CD4-positive, alpha-beta T cell treated with Interleukin-1 beta for 1 hour (primary cell): ENCODE measurements at places on chromosomes 6 and 20.

DNA sequence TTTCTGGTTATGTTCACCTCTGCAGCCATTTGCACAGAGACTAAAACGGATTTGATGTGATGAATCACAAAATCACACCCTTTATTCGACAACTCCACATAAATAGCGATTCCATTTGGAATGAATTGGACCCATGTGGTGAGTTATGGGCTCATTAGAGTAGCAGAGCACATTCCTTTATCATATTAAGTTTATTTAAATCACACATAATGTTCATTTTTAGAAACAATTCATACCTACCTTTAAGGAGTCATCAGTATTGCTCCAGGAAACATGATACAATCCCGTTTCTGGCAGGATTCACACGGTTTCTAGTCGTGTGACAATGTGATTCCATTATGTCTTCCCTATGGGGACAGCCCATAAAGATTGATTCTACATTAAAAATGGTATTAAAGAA is 303.5 kb downstream of the CDH4 start:
- no peak for DNase-seq

DNA sequence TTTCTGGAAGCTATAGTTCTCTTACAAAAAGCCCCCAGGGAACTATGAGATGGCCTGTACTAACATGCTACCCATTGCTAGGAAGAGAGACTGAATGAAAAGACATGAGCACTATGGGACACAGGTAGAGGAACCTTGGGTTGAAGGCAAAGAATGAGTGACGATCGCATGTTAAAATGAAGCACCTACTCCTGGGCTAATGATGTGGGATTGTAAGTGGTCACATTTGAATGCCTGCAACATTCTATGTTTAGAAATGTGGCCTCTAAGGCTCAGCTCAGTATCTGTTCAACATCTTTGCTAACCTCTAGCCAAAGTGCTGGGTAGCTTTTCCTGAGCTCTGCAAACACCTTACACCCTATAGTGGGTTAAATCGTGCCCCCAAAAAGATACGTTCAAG is 5.2 kb upstream of the ZC3H12D start:
- DNase-seq = no peak

DNA sequence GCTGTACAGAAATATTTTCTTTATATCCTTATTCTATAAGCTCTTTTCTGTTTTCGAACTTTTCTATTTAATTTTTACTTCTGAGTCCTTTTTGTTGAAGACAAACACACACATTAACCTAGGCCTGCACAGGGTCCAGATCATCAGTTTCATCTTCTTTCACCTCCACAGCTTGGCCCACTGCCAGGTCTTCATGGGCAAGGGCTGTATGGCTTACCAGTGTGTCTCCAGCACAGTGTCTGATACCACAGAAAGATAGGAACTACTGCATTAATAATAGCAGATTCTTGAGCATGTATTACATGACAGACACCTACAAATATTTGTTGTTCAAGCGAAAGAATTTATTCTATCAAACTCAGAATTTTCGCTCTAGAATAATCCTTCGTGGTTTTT is 24.4 kb downstream of the QKI start:
- DNase-seq = peak; percentile 52

DNA sequence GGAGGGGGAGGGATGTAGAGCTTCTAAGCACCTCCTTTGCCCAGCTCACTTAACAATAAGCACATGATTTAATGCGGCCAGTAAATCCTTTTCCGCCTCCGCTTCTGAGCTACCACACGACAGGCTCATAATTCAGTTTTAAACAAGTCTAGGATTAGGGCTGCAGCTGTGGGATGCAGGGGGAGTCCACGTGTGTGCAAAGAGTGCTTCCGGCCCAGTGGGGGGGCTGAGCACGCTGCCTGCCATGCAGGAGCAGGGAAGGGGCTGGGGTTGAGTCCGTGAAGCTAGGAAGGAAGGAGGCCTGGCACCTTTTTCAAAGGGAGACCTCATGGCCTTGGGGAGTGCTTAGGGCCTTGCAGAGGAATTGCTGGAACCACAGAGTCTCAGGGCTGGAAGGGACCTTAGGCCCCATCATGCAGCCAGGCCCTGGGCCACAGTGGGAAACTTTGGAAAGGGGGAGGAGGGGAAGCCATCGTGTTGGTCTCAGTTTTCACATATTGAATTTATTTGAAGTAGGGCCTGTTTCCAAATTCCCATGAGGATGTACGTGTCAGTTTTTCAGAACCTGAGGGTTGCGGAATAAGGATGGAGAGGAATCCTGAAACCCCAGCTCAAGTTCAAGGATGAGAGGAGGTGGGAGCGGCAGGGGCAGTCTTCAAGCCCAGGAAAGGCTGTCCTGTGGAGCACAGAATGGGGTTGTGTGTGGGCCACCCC is 96.1 kb downstream of the VEGFA start:
- DNase-seq = no peak

DNA sequence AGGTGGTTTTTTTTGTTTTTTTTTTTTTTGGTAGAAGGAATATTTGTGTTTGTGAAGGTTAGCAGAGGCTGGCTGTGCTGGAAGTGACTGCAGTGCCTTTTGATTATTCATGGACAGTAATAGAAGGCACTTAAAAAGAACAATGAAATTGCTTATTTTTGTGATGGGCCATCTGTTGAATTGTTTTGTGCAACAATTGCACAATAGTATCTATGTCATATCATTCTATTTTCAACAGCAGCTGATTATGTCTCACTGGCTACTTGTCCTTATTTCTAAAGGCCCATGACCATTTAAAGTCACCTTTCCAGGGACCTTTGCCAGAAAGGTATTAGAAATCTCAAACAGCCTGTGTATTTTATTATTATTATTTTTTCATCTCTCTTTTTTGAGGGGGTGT is 70.6 kb downstream of the AFG1L start:
- DNase-seq = no peak

DNA sequence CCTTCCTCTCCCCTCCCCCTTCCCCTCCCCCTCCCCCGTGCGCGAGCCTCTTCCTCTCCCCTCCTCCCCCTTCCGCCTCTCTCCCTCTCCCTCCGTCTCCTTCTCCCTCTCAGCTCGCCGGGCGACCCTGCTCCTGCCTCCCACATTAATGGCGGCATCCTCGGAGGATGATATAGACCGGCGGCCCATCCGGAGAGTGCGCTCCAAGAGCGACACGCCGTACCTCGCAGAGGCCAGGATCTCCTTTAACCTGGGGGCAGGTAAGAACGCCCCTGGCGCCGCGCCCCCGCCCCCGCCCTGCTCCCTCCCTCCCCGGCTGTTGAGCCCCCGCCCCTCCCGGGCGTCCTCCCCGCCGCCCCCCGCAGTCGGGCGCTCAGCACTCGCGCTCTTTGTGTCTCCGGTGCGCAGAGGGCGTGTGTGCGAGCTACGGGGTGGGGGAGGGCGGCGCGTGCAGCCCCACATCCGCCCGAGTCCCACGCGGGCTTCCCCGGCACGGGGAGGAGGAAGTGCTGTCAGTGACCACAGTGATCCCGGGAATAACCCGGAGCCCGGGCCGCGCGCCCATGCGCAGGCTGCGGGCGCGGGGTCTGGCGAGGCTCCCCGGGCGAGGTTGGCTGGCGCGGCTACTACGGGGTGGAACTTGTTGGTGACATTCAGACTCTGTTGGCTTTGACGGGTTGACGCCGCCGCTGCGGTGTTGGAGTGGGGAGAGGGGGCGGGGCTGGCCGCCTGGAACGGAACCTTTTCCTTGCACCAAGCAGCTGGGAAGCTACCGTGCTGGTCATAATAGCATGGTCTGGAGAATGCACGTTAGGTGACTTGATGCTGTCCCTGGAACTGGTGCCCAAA is 33.2 kb downstream of the PHACTR1 start:
- DNase-seq = no peak
